ENCODE measurements at places on chromosomes 6 and 20.

- no peak for DNase-seq
Observed at GRCh38 chr6:91573826-91574416, 987.0 kb upstream of the MAP3K7 start.

DNA sequence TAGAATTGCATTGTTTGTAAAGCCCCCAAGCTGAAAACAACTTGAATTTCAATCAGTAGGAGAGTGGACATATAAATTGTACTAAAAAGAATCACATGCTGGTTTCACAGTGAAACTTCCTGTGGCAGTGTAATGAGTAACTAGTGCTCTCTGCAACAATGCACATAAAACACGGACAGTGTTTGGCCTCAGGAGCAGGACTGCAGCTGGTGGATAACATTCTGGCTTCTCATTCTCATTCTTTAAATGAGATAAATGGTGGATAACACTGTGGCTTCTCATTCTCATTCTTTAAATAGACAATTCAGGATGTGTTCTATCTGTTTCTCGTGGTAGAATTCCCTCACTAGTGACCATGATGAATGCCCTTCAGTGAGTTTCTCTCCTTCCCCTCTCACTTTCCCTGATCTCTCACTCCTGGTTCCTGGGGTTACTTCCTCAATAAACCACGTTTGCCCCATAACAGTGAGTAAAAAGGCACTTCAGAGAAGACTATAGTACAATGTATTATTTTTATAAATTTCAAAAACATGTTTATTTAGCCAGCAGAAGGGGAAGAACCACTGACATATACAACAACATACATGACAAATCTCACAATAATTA, 59.9 kb downstream of the SLC22A2 start:
- no peak for DNase-seq

- DNase-seq = no peak
Observed at GRCh38 chr20:44610313-44610962, 28.1 kb downstream of the PKIG start.

- DNase-seq = peak; percentile 94
Observed at GRCh38 chr20:45812157-45813005, at the start of gene UBE2C. TSS of gene UBE2C (plus strand) at chr20:45812644. CDS start at chr20:45812696, 52 bp downstream.

DNA sequence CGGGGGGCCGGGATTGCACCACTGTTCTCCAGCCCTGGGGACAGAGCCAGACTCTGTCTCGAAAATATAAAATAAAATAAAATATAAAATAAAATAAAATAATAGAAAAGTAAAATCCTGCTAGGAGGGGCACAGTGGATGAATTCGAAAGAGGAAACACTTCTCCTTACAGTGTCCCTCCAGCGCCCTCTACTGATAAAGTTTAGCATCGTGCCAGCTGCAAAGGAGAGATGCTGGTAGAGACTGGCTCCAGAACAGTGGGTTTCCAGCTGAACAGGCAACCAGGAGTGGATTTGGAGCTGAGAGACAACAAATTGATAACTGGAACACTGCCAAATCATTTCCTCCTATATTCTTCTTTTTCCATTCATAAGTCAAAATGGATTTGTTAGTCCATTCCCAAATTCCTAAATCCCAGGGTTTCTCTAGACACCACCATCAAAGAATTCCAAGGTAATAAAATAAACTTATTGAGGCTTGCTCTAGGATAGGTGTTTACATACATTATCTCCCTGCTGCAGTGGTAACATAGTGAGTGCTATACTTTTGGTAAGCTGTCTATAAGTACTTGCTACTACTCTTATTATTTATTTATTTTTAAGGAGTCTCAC, 31.7 kb upstream of the TBPL1 start:
- DNase-seq = peak; percentile 71

DNA sequence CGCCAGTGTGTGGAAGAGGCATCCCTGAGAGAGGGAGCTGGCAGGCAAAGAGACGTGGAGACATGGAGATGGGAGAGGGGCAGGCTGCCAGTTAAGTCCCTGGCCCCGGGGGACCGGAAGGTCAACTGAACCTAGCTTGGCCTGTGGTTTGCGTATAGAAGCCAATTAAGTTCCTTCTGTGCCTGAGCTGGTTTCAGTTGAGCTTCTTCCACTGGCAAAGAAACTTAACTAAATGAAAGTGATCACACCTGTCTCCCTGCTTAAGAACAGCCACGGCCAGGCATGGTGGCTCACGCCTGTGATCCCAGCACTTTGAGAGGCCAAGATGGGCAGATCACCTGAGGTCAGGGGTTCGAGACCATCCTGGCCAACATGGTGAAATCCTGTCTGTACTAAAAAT, 26.7 kb upstream of the NNAT start:
- no peak for DNase-seq

- DNase-seq = no peak
Observed at GRCh38 chr20:60049601-60050000, 91.4 kb downstream of the CDH26 start.

All from stimulated activated CD4-positive, alpha-beta T cell treated with anti-CD3 and anti-CD28 coated beads, Interleukin-2, amount 100 ng/mL, for 24 hours (primary cell).